Left renal cortex interstitium (tissue), 4 donors: ENCODE measurements at places on chromosomes 3 and 15. TPM values are rescaled to one million over a fixed set of nuclear protein-coding genes. Genes with fewer than 3 reads are reported as not detected.

GRCh38 chr3:109131276-109131675 is 5.2 kb upstream of the C3orf85 start:
- DNase-seq: no peak

GRCh38 chr15:40770147-40770721 is 454 bp downstream of the C15orf62 start:
- no peak for DNase-seq

SLC2A2 gene
- 9.7 TPM for polyA plus RNA-seq

DNA sequence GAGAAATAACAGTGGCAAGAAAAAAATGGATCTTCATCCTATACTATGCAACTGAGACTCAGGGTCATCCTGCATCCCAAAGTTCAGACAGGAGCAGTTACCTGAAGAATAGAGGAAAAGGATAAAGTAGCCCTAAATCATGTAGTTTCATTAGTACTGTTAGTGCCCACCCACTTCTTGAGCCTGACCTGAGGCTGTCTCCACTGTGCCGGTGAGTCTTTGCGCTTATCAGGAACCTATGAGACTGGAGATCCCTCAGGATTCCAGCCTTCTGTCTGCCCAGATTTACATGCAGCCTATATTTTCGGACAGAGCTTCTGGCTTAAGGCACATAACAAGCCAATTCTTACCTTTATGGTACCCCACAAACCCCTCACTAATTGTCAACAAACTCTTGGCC is 791.6 kb downstream of the ROBO1 start:
- no peak for DNase-seq

- no peak for DNase-seq
Observed at GRCh38 chr3:66144568-66145407, 76.0 kb upstream of the SLC25A26 start.

GOLGA8G gene
- 0.22 TPM for polyA plus RNA-seq

GRCh38 chr3:41288785-41289184 is 89.5 kb downstream of the CTNNB1 start:
- DNase-seq: no peak

- no peak for DNase-seq
Observed at GRCh38 chr3:135147657-135148056, 352.6 kb downstream of the EPHB1 start.

DNA sequence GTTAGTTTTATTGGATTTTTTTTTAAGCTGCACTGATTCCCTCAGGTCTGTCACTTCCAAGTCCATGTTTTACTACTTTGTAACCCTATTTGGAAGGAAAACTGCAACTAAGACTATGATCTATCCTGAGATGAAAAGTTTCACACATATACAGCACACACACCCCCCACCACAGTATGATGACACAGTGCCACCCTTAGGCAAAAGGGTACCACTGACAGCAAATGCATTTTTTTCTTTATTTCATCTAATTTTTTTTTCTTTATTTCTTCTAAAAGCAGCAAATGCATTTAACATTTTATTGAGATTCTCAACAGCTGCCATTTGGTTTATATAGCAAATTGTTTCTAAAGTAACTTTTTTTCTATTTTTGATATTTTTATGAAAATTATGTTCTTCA is 21.2 kb downstream of the NGRN start:
- no peak for DNase-seq

NDUFB5 gene
- polyA plus RNA-seq: 210 TPM

- DNase-seq: no peak
Observed at GRCh38 chr3:41940393-41940792, 21.5 kb downstream of the ULK4 start.

DNA sequence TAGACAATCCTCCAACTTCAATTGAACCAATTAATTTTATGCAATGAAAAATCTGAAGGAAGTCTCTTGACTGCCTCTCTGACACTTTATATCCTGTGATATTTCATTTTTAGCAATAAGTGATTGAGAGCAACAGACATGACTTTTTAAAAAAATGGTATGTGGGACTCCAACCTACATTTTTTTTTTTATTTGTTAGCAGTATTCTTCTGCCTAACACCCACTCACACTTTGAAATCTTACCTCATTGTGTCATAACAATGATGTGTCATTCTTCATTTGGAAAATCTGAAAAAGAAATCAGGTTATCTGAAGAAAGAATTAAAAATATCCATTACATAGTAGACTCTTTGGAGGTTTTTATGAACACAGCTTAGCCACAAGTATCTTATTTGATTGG is 541.3 kb upstream of the KCNMB2 start:
- DNase-seq: no peak

WNT5A gene
- 59.0 TPM for polyA plus RNA-seq

FANCD2OS gene
- 0.27 TPM for polyA plus RNA-seq

DNA sequence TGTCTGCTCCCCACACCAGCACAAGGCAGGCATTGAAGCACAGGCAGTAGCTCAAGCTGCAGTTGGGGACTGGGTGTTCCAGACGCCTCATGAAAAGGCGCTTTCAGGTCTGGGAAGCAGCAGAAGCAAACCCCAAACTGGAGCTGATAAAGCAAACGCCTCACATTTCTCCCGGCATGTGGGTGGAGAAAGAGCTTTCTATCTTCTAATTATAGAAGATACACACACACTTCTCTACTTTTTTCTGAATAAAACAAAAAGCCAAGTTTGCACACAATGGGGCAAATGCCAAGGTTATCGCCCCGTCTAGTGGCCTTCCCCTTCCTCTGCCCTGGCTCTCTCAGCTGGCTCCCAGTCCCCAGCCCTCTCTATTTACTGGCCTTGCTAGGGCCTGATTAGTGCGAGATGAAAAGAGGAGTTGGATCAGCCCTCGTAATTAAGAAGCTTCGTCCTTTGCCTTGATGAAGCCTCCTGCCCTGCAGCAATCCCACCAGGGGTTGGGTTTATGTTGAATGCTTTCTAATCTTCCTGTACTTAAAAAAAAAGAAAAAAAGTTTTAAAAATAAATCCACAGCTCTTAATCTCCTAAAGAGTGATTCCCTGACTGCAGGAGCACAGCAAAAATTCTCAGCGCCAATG is 120.2 kb downstream of the MEGF11 start:
- DNase-seq: no peak

XYLB gene
- 14.4 TPM for polyA plus RNA-seq

DNA sequence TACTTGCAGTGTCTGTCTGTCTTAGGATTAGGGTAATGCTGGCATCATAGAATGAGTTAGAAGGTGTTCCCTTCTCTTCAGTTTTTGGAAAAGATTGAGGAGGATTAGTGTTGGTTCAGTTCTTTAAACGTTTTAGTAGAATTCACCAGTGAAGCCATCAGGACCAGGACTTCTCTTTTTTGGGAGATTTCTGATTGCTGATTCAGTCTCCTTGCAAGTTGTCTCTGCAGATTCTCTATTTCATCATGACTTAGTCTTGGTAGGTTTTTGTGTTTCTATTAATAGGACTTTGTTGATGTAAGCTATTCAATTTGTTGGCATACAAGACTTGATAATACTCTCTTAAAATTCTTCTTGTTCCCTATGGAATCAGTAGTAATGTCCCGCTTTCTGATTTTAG is 48.9 kb downstream of the STT3B start:
- DNase-seq: no peak

SLC22A13 gene
- 2.3 TPM for polyA plus RNA-seq

DNA sequence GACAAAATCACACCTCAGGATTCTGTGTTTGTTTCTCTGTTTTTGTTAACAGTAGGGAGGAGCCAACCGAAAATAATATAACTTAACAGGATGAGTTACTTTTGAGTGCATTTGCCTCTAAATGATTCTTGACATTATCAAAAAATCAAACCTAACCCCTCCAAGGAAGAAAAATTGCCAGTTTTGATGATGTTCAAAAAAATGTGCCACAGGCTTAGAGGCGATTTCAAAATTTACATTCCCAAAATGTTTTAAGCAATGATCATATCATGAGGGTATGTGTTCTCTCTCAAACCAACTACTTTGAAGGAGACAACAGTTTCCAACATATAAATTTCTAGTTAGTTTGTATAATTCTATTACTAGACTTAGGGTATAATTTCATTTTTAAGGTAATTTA is 6.7 kb downstream of the VGLL3 start:
- no peak for DNase-seq

- no peak for DNase-seq
Observed at GRCh38 chr15:37199545-37199944, 99.2 kb upstream of the MEIS2 start.
